ENCODE measurements at places on chromosomes 3 and 15.

- DNase-seq = no peak
These were observed 8.5 kb upstream of the CDCP1 start for GRCh38 chr3:45154641-45155147.

DNA sequence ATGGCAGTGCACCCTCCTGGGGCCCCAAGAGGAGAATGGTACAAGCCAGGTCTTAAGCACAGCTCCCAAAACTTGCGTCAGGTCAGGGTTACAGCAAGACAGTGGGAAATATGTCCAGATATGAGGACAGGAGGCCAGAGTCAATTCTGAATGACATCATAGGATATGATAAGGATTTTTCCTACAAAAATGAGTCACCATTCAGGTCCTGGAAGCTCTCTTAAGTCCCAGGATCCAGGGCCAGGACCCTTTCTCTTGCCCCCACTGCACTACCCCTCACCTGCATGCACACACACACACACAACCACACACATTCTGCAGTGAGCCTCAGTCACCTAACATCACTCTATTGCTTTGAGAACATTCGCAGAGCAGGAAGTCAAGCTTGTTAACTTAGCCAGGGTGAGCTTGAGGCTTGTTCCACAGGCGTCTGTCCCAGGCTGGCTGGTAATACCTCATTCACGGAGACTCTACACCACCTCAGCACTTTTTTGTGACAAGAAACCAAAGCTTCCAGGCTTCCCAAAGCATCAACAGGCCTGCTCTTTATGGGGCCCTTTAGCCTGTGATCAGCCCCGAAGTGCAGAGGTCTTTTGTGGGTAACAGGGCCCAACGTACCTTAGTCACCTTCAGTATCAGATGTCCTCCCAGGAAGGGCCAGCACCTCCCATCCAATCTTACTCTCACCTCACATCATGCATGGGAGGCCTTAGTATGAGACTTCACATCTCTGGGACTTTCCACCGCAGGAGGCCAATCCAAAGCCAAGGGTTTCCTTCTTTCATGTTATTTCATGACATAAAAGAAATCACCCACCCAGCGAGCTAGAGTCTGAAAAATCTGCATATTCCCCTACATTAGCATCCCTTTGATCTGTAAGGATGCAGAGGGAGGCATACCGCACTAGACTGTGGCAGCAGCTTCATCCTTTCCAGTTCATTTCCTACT, 74.0 kb upstream of the LIPC start:
- no peak for DNase-seq

DNA sequence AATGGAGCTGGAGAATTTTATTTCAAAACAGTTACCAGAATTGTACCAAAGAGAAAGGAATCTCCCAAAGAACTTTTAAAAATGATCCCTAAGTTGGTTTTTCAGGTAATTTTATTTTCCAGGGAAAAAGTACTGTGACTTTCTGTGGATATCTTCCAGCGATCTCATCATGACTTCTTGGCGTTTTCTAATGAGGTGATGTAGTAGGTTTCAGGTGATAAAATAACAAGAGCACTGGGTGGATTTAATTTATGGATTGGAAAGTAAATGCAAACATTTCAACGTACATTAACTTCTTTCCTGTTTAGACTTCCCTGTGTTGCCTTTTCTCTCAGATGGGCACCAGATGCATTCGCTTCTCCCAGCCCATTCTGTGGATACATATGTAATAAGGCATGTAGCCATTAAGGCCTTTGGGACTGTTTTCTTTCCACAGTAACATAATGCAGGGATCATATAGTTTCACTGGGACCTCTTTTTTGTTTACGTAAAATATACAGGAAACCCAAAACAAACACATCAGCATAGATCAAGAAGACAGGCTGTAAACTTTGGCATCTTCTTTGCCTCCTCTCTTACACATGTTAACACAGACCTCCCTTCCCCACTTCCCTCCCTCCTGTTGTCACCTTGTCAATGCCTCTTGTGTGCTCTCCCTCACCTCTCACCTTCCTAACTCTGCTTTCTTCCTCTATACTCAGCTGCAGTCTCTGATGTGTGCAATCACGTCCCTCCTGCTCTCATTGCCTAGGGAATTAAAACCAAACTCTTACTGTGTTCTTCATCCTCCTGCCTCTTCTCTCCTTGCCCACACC, 13.0 kb downstream of the PHLDB2 start:
- no peak for DNase-seq

- DNase-seq = no peak
These were observed 113.8 kb upstream of the KCNMB2 start for GRCh38 chr3:178422406-178422805.

- DNase-seq = no peak
These were observed 31.7 kb downstream of the GOLGA6A start for GRCh38 chr15:74050556-74051234.

DNA sequence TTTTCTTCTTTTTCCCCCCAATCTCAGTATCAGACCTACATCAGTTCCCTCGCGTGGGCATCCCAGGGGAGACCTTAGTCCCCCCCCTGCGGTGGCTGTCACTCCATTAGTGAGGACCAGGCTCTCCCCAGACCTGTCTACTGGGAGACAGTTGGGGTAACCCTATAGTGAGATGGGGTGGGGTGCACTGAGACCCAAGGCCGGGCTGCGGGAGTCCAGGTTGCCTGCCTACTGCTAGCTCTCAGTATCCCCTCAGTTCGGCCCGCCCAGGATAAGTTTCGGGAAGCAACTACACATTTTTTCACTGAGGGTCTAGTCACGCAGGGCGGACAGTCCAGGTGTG, 671 bp upstream of the DCUN1D1 start:
- no peak for DNase-seq

DNA sequence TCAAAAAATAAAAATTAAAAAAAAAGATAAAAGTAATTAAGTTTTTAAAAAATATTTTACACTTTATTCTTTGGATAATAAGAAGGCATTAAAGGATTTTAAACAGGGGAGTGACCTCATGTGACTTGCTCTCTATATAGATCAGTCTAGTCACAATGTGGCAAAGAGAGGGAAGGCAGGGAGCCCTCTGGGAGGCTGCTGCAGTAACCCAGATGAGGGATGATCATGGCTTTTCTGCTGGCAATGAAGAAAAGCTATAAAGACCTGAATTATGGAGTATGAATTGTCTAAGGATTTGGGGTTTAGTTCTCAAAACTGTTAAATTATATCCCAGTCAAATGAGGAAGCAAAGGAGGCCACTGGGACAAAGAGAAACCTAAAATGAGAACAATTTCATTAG, 58.1 kb downstream of the SUMF1 start:
- no peak for DNase-seq

DNA sequence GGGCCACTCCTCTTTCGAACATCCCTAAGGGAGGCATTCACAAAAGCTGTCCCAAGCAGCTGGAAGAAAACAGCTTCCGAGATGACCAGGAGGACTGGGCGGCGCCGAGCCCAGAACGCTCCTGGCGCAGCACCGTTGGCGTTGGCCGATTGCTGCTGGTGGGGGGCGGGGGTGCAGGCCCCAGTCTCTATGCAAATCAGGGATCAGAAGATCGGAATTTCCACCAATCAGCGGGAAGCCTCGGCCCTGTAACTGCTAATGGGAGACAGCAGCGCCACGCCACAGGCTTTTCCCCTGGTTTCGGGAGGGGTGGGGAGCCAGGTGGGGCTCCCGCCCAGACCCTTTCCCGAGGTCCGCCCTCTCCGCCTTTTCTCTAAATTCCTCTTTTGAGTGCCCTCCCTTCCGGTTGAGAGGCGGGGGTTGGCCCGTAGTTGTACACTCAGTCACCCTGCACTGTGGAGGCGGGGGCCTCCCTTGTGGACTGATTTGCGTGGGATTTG, 27.0 kb downstream of the HMCES start:
- peak; percentile 86 for DNase-seq

- no peak for DNase-seq
These were observed 68.8 kb downstream of the TCF12 start for GRCh38 chr15:56987286-56987685.

DNA sequence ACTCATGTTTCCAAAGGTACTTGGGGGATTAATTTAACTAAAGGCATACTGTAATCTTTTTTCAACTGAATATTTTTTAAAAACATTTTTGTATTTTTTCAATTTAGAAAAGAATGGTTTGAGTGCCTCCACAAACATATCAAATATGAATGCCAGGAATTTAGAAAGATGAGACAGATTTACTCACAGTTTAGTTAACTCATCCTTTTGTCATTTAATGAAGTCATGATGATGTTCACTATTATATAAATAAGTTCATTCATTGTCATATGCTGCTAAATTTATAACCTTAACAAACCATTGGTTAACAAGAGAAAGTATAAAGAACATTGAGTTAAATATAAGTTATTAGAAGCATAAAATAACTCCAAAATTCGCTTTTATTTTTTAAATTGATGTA, 50.0 kb downstream of the FGF7 start:
- no peak for DNase-seq

GRCh38 chr3:62277986-62278385, 95.4 kb downstream of the FEZF2 start:
- no peak for DNase-seq

DNA sequence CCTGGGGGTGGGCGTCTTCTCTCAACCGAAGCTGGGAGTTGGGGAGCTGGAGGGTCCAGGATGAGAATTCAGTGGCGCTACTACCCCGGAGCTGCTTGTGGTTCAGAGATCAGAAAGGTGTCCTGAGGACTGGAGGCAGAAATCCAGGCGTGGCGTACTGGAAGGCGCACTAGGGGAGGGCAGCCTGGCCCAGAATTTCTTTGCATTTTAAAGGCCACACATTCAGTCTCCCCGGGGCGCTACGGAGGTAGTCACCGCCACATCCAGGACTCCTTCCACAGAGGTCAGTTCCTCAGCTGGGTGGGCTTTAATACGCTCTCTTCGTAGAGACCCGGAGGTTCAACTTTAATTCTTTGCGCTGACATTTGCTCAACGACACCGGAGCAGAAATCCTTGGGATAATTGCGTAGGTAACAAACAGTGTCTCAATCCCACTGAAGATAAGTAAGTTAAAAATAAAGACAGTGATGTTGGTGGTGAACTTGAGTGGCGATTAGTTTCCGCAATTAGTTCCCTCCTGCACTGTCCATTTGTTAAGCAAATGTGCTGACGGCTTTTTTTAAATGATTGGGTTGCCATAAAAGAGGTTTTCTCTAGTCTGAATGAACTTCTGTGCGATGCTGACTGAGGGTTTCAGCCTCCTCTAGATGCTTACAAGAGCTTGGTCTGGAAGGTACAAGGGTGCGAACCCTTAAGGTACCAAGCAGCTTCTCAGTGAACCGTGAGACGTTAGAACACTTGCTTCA, 535 bp downstream of the MCTP2 start:
- peak; percentile 26 for DNase-seq

DNA sequence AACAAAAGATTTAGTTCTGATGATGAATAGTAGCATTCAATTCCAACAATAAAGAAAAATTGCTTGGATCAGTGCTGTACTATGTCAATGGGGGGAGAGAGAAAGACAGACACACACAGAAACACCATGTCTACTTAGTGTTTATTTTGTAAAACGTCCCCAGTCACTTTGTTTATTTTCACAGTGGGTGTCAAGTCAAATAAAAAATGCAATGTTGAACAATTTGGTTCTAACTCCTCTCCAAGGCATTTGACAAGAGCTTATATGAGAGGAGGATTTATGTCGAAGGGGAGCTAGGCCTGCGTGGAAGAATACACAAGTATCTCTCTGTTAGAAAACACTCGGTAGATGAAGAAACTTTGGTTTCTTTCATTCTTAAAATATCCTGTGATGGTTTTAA, 201.7 kb upstream of the SLC2A2 start:
- DNase-seq = no peak

DNA sequence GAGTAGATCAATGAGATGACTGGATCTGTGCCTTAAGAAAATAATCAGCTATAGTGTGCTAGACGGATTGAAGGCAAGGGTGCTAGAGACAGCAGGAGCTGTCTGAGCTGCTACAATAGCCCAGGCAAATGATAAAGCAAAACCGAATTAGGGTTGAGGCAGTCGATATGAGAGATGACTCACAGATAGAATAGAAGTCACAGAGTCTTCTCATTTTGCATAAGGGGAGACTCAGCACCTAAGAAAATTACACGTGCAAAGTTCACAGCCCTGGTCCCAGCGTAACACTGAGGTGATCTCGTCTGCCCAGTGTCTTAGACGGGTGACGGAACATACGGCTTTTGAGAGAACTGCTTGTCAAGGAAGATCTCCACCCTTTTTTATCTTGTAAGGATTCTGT, 11.6 kb downstream of the LPP start:
- no peak for DNase-seq

- peak; percentile 37 for DNase-seq
These were observed 1.3 kb downstream of the GOLGA8A start for GRCh38 chr15:34436126-34436955.

DNA sequence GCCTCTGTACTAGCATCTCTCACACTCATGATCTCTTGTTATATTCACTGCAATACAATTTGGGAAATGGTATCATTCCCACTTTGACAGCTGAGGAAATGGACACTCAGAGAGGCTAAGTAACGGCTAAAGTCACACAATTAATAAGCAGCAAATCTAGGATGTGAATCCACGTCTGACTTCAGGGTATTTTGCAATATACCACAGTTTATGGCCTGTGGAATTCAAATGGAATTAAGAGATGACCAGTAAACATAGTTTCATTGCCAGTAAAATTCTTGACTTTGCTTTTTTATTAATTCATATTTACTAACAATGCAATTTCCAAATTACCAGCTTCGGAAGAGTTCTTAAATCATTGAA, 61.1 kb downstream of the CCNL1 start:
- no peak for DNase-seq

DNA sequence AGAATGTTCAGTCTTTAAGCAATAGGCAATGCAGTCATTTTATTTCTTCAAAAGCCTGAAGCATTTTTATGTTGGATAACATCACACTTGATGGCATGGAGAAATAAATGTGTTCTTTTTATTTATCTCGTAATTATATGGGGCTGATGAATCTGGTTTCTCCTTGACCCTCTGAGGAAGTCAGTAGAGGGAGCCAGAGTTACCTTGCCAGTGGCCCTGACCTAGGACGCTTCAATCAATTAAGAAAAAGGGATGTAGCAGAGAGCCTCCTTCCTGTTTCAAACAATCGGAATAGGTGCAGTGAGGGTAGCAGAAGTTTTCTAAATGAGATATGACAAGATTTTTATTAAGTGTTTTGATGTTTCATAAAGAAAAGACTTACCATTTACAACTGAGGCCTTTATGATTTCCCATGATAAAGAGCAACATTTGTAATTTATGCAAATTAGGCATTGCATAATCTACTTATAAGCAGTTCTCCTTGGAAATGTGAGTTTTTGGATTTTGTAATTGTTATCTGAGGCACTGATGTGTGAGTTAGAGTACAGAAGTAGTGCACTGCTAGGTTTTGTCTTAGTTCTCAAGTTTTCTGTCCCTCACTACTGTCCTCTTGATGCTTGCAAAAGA, 129.1 kb downstream of the RAP2B start:
- no peak for DNase-seq

DNA sequence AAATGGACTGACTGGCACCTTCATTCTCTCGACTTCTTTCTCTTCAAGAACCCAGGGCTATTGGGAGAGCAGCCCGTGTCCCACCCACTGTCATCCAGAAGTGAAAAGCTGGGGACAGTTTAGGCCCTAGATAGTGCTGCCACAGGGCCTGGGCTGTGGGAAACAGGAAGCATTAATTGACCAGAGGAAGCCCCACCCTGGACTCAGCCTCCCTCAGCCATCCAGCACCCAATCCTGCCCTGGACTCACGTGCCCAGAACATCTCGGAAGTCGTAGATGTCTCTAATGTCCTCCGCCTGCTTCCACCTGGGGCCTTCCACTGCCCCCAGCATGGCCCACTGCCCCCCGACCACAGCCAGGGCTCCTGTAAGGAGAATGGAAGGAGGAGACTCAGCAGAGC, 2.3 kb downstream of the CAMK1 start:
- DNase-seq = no peak

GRCh38 chr3:133152681-133153220, 114.6 kb downstream of the TMEM108 start:
- no peak for DNase-seq

All from left ventricle myocardium superior (tissue), 1 donor.